ENCODE measurements at places on chromosomes 11 and 22.

DNA sequence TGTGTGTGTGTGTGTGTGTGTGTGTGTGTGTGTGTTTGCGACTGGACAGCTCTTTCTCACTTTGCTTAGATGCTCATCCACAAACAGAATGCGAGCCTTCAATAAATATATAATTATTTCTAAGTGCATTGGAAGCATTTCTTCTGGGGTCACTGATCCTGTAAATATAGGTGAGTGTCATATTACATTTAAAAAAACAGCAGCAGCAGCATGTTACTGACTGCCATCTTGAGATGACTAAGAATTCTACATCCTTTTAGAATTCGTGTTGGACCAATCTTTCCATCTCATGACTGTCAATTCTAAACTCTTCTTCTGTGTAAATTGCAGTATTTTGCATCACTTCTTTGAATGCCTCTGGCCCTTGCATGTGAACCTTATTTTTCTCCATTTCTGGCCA is 238.0 kb upstream of the DDI1 start:
- no peak for DNase-seq

DNA sequence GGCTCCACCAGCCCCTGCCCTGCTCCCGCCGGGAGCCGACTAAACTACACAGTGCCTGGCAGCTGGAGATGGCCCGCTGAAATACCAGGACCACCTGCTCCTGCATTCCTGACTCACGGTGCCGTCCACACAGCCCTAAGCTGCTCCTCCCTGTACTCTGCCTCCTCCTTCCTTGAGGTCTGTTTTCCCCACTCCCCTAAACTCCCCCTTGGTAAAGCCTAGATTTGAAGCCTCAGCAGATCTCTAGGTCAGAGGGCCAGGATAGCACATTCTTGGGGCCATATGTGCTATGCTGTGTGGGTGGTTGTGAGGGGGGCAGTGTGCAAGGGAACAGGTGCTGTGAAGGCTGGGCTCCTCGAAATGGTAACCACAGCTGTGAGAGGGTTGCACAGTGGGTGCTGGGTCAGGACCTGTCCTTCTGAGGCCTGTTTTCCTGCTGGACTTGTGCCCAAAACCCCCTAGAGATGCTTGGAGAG is 9.7 kb downstream of the LRFN4 start:
- DNase-seq: no peak

GRCh38 chr11:117444711-117445658 is 117.3 kb downstream of the CEP164 start:
- no peak for DNase-seq

GRCh38 chr11:21892736-21893564 is 299.9 kb upstream of the ANO5 start:
- no peak for DNase-seq

DNA sequence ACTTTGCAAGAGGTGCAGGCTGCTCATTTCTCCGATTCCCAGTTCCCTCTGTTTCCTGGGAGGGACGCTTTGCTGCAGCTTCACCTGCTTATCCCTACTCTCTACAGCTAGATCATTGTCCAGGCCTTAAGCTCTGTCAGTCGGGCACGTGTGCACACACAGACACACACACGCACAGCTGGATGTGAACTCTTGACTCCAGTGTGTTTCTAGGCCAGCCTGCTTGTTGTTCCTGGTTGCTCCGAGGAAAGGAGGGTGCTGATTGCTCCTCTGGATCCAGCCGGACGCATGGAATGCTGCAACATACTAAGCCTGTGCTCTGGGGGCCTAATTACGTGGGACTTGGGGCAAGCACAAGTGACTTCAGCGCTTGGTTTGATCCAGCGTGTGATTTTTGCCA is 19.7 kb downstream of the ZNRF3 start:
- no peak for DNase-seq

GRCh38 chr11:122900587-122901202 is 18.1 kb downstream of the JHY start:
- no peak for DNase-seq

DNA sequence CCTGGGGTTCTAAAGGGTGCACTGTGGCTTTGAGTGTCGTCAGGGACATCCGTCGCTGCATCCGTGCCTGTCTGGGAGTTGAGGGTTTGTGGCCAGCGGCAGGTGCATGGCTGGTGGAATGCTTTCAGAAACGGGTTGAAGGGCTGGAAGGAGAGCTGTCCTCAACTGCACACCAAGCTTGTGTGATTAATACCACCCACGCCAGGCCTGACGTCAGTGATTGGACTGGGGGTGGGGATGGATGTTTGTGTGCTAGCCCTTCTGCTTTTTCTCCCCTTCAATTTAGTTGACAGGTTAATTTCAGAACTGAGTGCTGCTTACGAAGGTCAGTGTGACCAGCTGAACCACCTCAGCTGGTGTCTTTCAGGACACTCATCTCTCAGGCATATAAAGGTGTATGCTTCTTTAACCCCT is 3.2 kb upstream of the GAB2 start:
- DNase-seq: peak; percentile 33

- DNase-seq: peak; percentile 40
Observed at GRCh38 chr11:112656772-112657428, 304.3 kb upstream of the NCAM1 start.

DNA sequence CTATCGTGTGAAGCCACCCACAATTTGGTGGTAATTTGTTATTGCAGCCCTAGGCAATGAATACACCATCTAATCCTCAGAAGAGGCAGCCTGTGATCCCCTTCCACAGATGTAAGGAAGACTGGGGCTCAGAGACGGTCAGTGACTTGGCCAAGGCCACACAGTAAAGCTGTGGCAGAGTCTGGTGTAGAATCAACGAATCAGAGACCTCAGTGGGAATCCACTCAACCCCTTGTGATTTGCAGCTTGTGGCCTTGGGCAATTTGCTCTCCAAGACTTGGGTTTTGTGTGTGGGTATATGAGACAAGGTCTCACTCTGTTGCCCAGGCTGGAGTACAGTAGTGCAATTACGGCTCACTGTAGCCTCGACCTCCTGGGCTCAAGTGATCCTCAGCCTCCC is 1.9 kb downstream of the LGALS2 start:
- DNase-seq: no peak

DNA sequence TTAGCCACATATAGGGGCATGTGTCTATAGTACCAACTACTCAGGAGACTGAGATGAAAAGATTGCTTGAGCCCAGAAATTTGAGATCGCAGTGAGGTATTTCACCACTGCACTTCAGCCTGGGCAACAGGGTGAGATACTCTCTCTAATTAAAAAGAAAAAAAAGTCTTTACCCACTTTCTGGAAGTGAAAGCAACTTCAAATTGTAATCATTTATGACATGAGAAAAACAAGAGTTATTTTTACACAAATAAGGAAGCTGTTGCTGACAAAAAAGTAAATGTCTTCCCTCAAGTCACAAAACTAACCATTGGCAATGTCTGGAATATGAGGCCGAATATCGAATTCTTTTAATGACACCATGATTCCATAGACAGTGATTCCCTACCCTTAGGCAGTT is 71.4 kb downstream of the GLYATL1 start:
- no peak for DNase-seq

- DNase-seq: no peak
Observed at GRCh38 chr22:17810570-17811116, 36.4 kb upstream of the BID start.

Measured in AG04449 (cell line).